CD4-positive, alpha-beta T cell treated with Interleukin-1 beta for 1 hour (primary cell): ENCODE measurements at places on chromosomes 6 and 20.

DNA sequence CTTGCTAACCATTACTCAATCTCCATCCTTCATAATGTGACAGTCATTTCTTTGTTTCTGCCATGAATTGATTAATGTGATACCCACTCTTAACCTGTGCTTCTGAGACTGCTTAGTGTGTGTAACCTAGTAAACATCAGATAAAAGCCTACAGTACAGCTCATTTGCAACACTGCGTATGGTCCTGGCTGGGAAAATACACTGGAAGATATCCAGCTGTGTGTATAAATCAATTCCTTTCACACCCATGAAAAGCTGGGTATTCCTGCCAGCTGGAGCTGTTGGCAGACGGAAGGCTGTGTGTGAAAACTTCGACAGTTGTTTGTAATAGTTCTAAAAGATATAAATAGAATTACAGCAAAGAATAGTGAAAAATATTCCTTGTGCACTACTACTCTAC is 509.2 kb downstream of the FRK start:
- no peak for DNase-seq

GRCh38 chr20:17939622-17940223 is 28.9 kb downstream of the SNX5 start:
- DNase-seq = no peak

GRCh38 chr6:66662721-66663507 is 955.9 kb upstream of the EYS start:
- DNase-seq = no peak

DNA sequence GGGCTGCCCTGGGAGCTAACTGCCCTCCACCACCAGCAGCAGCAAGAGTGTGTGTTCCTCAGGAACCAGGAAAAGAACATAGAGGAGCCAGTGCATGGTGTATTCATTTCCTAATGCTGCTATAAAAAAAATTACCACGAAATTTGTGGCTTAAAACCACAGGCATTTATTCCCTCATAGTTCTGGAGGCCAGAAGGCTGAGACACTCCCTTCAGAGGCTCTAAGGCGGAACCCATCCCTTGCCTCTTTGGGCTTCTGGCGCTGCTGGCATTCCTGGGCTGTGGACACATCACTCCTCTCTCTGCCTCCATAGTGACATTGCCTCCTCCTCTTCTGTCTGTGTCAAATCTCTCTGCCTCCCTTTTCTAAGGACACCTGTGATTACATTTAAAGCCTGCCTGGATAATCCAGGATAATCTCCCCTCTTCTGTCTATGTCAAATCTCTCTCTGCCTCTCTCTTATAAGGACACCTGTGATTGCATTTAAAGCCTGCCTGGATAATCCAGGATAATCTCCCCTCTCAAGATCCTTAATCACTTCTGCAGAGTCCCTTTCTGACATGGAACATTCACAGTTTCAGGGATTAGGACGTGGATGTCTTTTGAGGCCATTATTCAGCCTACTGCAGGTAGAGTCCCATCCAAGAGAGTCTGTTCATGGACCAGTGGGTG is 54.7 kb downstream of the NDUFAF5 start:
- DNase-seq = no peak

- no peak for DNase-seq
Observed at GRCh38 chr6:75262716-75263400, 19.3 kb upstream of the COX7A2 start.

- DNase-seq = no peak
Observed at GRCh38 chr6:154380741-154381140, 24.1 kb upstream of the IPCEF1 start.

- DNase-seq = no peak
Observed at GRCh38 chr6:120198033-120198432, 848.5 kb upstream of the MAN1A1 start.

- no peak for DNase-seq
Observed at GRCh38 chr6:148790817-148791216, 44.0 kb downstream of the UST start.

DNA sequence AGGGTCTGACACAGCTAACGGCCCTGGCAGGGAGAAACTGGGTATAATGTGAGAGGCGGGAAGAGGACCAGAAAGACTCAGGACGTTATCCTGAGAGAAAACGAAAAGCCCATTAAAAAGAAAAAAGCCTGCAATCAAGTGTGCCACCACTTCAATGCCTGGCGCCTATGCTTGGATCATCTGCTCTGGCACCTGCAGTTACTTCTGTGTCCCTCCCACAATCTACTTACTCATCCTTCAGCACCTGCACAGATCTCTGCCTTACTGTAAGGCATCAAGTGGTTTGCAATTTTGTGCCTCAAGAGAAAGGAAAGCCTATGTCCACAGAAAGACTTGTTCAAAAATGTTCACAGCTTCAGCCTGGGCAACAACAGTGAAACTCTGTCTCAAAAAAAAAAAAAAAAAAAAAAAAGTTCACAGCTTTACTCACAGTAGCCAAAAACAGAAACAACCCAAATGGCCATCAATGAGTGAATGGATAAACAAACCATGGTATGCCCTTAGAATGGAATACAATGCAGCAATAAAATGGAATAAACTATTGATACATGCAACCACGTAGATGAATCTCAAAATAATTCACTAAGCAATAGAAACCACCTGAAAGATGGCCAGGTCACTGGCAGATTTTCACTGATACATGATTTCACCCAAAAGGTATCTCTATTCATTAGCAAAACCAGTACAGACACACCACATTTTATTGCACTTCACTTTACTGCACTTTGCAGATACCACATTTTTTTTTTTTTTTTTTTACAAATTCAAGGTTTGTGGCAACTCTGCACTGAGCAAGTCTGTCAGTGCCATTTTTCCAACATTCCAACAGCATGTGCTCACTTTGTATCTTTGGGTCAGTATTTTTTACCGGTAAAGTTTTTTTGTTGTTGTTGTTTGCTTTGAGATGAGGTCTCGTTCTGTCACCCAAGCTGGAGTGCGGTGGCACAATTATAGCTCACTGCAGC is 48.6 kb downstream of the ABHD12 start:
- no peak for DNase-seq

DNA sequence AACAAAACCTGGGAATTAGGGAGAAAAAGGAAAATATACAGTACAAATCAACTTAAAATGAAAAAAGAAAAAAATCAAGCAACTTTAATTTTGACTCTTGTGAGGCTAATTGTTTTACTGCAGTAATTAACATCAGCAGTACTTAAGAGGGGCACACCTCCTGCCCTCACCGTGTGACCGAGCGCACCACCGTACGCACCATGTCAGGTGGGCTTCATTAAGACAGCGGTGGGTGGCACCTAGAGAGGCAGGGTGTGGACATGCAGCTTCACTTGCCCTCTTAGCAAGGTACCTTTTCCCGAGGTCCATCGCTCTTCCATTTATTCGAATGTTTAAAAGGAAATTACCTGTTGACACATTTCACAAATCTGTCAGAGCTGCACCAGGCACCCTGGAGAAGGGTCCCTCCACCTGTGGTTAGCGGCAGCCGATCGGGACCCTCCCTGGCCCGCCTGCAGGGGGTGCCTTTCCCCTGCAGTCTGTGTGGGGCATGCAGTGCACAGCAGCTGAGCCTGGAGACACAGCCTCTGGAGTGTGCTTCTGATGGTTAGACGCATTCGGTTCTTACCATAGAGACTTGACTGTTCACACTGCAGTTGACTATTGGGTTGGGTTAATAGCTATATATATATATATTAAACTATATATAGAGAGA is 184.1 kb downstream of the TMEM242 start:
- no peak for DNase-seq

DNA sequence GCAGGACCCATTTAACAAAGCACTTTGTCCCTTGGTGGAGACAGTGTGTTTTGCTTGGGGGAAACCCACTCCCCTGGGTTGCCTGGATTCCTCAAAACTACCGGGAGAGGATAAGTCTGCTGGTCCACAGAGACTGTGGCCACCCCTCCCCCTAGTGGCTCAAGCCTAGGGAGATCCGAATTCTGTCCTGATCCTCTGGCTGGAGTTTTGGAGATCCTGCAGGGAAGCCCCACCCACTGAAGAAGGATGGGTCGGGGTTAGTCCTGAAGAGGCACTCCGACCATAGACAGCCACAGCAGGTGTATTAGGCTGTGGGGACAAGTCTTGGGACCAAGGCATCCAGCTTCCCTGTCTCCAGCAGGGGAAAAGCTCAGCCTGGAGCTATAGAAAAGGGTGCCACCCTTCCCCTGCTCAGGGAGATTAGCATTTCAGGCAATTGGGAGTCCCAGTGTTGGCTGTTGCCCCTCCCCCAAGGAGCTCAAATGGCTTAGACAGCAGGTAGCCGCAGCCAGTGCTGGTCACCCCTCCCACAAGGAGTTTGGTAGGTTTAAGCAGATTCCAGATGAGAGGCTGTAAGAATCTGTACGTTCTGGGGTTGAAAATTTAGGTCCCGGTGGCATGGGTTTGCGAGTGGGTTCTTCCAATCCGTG is 750.0 kb downstream of the TBC1D32 start:
- DNase-seq = no peak

DNA sequence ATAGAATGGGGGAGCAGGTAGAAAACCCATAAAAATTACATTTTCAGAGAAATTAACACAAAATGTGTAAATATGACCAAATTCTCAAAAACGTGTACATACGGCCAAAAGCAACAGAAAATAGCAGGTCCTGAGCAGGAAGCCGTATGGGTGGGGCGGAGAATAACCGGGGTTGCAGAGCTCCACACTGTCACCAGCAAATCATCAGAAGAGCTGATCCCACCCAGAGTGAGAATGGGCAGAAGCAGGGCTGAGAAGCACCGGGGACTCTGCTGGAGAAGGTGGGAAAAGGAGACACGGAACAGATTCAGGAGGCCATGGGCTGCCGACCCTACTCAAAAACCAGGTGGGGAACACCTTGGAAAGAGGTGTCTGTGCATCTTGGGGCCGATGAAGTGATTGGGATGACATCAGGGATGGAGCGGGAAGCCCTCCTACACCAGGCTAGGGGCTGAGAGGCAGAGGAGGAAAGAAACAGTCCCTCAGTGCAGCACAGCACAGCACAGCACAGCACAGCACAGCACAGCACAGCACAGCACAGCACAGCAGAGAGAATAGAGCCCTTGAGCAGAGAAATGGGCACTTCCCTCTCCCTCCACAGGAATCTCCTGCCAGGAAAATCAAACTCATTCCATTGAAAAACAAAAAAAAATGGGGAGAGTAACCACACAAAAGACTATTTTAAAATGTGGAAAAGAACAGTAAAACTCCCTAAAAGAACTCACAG is 22.3 kb downstream of the STX7 start:
- DNase-seq = no peak
